ENCODE measurements at places on chromosomes 2 and 18. TPM values are rescaled to one million over a fixed set of nuclear protein-coding genes. Genes with fewer than 3 reads are reported as not detected.

DNA sequence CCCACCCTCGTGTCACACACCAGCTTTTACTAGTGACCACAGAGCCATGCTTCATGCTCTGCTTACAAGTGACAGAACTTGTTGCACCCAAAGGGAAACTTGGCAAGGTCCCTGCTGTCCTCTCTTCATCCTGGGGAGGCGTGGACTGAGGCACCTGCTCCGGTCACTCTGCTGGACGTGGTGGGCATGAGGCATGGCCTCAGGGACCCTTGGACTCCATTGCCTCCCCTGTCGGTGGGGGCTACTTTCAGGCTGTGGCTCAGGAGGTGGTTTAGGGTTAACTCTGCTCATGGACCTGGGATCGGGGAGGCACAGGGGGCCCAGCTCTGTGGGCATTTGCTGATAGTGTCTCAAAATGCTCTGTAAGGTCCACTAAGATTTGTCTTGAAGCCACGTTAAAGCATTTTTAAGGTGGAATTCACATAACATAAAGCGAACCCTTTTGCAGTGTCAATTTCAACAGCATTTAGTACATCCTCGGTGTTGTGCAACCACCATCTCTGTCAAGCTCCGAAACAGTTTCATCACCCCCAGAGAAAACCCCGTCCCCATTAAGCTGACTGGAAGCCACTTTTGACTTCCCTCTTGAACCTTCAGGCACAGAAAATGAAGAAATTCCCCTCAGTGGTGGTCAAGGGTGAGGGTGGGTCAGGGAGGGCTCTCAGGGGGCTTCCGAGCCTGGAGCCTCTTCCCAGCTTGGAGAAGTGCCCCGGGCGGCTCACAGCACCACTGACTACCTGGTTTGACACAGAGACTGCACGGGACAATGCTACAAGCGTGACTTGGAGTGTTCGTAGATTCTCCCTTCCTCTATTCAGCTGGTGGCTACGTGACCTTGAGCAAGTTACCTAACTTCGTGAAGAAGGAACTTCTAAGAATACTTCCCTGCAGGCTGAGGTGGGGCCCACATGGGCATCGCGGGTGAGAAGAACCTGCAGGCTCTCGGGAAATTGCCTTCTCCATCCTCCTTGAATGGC lies 100.0 kb upstream of the HDAC4 start:
- H3K27ac ChIP-seq, result no peak overlapping the region
- no peaks in the 10 kb centered on the region for H3K27me3 ChIP-seq
- DNase-seq, result no peak
- no peaks in the 10 kb centered on the region for H3K4me1 ChIP-seq
- H3K4me3 ChIP-seq, result no peak overlapping the region

The RAPGEF4 gene
- total RNA-seq, result 0.97 TPM

DNA sequence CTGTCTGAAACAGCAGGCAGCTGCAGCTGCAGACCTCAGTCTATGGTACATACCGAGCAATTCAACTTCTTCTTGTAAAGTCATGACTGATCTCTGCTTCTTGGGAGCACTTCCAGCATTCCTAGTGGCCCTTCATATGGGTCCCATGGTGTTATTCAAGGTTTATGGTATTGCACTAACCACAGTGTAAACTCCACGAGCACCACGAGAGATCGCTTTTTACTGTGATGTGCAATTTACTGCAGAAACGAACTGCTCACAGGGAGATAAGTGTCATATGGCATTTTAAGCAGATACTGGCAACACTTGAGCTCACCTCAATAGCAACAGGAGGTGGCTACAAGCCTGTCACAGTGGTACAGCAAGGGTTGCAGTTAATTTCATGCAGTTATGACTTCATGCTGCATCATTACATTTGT lies 38.6 kb upstream of the SH3BP4 start:
- H3K4me3 ChIP-seq, result no peak overlapping the region
- no peak for DNase-seq
- H3K36me3 ChIP-seq, result no peaks in the 10 kb centered on the region
- H3K27ac ChIP-seq, result no peak overlapping the region
- peaks cover 6% of the 10 kb centered on the region for H3K4me1 ChIP-seq

DNA sequence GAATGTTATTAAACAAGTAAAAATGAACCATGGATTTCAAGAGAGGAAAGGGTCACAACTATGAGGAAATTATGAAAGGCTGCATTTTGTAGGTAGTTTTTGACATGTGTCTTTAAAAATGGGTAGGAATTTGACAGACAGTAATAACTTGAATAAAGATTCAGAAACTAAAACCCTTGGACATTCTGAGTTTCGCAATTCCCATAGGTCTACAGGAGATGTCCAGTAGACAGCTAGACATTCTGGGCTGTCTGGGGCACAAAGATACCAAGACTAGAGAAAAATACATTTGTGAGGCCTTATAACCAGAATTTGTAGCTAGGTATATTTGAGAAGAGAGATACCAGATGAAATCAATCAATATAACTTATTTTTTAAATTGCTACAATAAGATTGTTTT lies 42.3 kb downstream of the DNAJC10 start:
- DNase-seq, result no peak
- no peaks in the 10 kb centered on the region for H3K27me3 ChIP-seq
- H3K27ac ChIP-seq, result no peak overlapping the region
- H3K4me3 ChIP-seq, result no peak overlapping the region
- H3K4me1 ChIP-seq, result peaks cover 2% of the 10 kb centered on the region

DNA sequence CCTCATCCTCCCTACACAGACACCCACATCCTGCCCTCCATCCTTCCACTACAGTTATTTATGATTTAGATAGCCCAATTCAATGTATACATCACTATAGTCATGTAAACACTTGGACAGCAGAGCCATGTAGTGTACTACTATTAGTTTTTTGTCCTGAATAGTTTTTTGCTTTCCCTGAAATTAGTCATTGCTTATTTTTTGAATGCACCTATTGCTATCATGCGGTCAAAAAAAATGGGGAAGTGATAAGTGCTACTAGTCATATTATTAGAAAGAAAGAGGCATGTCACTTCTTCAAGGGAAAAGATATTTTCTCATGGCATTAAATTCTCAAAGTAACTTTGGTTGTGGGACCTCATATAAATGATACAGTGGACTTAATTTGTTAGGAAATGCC lies 6.8 kb upstream of the GREB1 start:
- no peaks in the 10 kb centered on the region for H3K36me3 ChIP-seq
- H3K4me1 ChIP-seq, result peaks cover 12% of the 10 kb centered on the region
- DNase-seq, result no peak

DNA sequence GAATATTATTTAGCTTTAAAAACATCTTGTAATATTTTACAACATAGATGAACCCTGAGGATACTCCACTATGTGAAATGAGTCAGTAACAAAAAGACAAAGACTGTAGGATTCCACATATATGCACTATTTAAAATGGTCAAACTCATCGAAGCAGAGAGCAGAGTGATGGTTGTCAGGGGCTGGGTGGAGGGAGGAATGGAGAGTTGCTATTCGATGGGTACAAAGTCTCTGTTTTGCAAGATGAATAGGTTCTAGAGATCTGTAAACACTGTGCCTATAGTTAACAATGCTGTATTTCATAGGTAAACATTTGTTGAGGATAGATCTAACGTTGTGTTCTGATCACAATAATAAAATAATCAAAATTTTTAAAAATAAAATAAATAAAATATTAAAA lies 1675.9 kb upstream of the CELF4 start:
- H3K27me3 ChIP-seq, result no peaks in the 10 kb centered on the region
- H3K4me3 ChIP-seq, result no peak overlapping the region
- no peaks in the 10 kb centered on the region for H3K4me1 ChIP-seq
- DNase-seq, result no peak

- no peaks in the 10 kb centered on the region for H3K27me3 ChIP-seq
- no peak overlapping the region for H3K27ac ChIP-seq
- no peak overlapping the region for H3K4me3 ChIP-seq
- DNase-seq, result no peak
- no peaks in the 10 kb centered on the region for H3K4me1 ChIP-seq
- no peaks in the 10 kb centered on the region for H3K36me3 ChIP-seq
Observed at GRCh38 chr2:16174693-16175045, 234.3 kb downstream of the MYCN start.

GRCh38 chr2:197884252-197884651 lies 79.9 kb downstream of the PLCL1 start:
- H3K27me3 ChIP-seq, result no peaks in the 10 kb centered on the region
- no peak overlapping the region for H3K27ac ChIP-seq
- H3K4me1 ChIP-seq, result peaks cover 7% of the 10 kb centered on the region
- H3K4me3 ChIP-seq, result no peak overlapping the region
- DNase-seq, result no peak

- DNase-seq, result no peak
- no peaks in the 10 kb centered on the region for H3K4me1 ChIP-seq
- H3K27me3 ChIP-seq, result peaks cover 8% of the 10 kb centered on the region
- H3K36me3 ChIP-seq, result no peaks in the 10 kb centered on the region
- no peak overlapping the region for H3K27ac ChIP-seq
Observed at GRCh38 chr2:42435628-42436027, 58.2 kb downstream of the KCNG3 start.

DNA sequence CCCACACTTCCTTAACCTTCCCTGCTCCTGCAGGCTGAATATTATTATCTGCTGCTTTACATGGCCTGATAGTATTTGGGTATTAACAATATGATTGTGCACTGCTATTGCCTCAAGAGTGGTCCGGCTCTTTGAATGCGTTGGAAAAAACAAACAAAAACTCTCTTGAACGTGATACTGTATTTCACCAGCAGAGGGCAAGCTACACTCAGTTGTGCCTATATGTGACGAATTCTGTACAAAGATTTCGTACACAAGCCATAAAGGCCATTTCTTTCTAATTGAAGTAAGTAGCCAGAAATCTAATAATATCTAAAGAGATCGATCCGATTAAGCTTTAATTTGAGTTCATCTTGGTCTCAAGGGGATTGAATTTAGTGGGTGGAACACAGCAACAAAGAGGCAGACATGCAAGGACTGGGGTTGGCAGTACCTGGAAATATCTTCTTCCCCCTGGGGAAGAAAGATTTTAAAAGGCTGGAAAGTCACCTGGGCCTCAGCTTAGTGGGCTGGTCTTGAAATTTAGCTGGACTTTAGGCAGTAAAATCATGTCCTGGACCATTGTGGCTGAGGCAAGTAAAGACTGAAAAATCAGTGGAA lies 49.3 kb upstream of the RAB6D start:
- DNase-seq, result peak; percentile 47
- no peak overlapping the region for H3K27ac ChIP-seq
- H3K27me3 ChIP-seq, result peaks cover 23% of the 10 kb centered on the region
- no peak overlapping the region for H3K4me3 ChIP-seq
- peaks cover 7% of the 10 kb centered on the region for H3K4me1 ChIP-seq

- H3K27ac ChIP-seq, result no peak overlapping the region
- H3K4me1 ChIP-seq, result no peaks in the 10 kb centered on the region
- peak; percentile 31 for DNase-seq
- H3K4me3 ChIP-seq, result no peak overlapping the region
Observed at GRCh38 chr2:29238497-29238896, 123.3 kb downstream of the CLIP4 start.

- H3K27ac ChIP-seq, result no peak overlapping the region
- no peak overlapping the region for H3K4me3 ChIP-seq
- no peaks in the 10 kb centered on the region for H3K36me3 ChIP-seq
- H3K27me3 ChIP-seq, result peaks cover 10% of the 10 kb centered on the region
- peaks cover 2% of the 10 kb centered on the region for H3K4me1 ChIP-seq
- no peak for DNase-seq
Observed at GRCh38 chr2:8133363-8133762, 548.5 kb upstream of the ID2 start.

DNA sequence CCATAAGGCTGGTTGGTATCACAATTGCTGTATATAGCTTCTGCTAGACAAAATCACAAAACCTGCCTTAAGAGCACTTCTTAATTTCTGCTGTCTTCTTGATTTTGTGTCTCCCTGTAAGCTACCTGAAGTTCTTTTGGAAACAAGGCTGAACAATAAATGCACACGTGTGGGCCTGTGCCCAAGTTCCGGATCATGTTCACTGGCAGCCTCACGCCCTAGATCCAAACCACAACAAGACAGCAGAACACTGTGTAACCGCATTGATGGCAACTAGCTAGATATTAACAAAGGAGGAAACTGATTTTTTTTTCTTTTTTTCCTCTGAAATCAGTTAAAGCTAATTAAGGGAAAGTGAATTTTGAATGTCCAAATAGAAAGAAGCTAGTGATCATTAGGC lies 81.5 kb upstream of the LYPD6B start:
- DNase-seq, result no peak
- no peak overlapping the region for H3K27ac ChIP-seq
- no peak overlapping the region for H3K4me3 ChIP-seq
- H3K27me3 ChIP-seq, result no peaks in the 10 kb centered on the region
- peaks cover 3% of the 10 kb centered on the region for H3K4me1 ChIP-seq

DNA sequence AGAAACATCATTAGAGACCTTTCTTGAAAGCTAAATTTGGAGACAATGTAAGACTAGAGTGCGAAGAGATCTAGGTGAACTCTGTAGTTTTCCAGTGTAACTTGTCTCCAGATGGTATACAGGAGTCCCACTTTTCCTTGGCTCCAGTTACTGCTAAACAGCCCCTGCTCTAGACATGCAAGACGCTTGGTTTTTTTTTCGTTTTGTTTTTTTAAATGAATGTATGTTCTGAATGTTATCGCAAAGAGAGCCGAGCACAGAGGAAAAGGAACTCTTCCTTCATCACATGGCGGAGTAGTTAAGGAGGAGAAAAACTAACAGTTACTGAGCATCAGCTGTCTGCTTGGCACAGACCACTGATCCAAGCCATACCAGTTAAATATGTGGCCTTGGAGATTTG lies 2.4 kb downstream of the RALB start:
- H3K27me3 ChIP-seq, result peaks cover 5% of the 10 kb centered on the region
- peaks cover 50% of the 10 kb centered on the region for H3K36me3 ChIP-seq
- H3K27ac ChIP-seq, result no peak overlapping the region
- no peak overlapping the region for H3K4me3 ChIP-seq

- peaks cover 18% of the 10 kb centered on the region for H3K4me1 ChIP-seq
- peaks cover 48% of the 10 kb centered on the region for H3K27me3 ChIP-seq
- peak overlapping the region; percentile 85 for H3K4me3 ChIP-seq
- peak overlapping the region; percentile 84 for H3K27ac ChIP-seq
- no peaks in the 10 kb centered on the region for H3K36me3 ChIP-seq
- no peak for DNase-seq
Observed at GRCh38 chr2:54723996-54724559, 616 bp downstream of the EML6 start.

The ASPRV1 gene
- total RNA-seq, result 0.74 TPM
